Activated CD4-positive, alpha-beta T cell treated with anti-CD3 and anti-CD28 coated beads, Interleukin-2, amount 50 U/mL, for 48 hours (primary cell): ENCODE measurements at places on chromosomes 12 and 14.

GRCh38 chr12:101772012-101772775 lies 32.9 kb upstream of the SYCP3 start:
- DNase-seq: no peak

DNA sequence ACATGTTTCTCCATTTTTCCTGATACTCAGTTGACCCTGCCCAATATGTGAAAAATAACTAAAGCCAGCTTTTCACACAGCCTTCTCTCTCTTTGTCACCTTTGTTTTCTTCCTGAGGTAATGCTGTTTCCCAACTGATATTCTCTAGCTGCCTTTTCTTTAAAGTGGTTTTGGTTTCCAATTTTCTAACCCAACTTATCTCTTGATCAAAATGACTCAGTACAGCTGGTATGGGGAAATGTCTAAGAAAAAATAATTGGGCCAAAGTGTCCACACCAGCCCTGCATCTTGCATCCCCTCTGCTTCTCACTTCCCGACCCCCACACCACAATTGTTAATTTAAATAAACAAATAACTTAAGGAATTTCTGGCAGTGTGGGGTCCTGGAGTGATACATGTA lies 193.8 kb downstream of the SYT1 start:
- DNase-seq: no peak

GRCh38 chr14:92964124-92965109 lies 41.5 kb downstream of the CHGA start:
- no peak for DNase-seq

DNA sequence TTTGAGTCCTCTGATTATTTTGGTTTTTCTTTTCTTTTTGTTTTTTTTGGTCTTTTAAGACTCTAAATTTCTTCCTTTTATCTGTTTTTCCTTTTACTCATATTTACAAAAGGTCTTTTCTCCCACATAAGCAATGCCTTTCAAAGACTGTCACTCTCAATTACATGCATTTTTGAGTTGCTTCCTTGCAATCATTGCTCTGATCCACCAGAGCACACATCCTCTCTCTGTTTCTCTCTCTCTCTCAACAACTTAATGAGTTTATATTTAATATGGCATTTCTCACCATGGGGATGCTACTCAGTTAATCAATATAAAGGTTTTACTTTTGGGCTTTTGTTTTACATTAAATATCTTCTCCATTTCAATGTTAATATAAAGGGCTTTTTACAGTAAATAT lies 62.7 kb upstream of the OR10AD1 start:
- DNase-seq: no peak

GRCh38 chr14:98959958-98960616 lies 311.9 kb downstream of the BCL11B start:
- no peak for DNase-seq

- no peak for DNase-seq
Measured at GRCh38 chr14:96616161-96616721, 114.1 kb downstream of the PAPOLA start.

DNA sequence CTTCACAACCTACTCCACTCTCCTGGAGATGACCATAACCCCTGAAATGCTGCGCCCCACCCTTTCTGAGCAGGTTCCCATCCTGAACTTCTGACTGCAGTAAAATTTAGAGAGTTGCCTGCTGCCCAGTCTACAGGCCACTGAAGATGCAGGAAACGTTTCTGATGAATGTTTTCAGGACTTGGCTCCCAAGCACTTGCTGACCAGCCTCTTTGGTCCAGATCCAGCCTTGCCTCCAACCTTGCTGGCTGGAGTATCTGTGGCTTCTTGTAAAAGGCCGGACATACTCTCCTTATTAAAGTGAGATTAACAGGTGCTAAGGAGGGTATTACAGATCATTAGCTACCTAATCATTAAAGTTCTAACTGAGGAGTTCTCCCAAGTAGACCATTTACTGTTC lies 70.3 kb upstream of the STXBP6 start:
- no peak for DNase-seq

DNA sequence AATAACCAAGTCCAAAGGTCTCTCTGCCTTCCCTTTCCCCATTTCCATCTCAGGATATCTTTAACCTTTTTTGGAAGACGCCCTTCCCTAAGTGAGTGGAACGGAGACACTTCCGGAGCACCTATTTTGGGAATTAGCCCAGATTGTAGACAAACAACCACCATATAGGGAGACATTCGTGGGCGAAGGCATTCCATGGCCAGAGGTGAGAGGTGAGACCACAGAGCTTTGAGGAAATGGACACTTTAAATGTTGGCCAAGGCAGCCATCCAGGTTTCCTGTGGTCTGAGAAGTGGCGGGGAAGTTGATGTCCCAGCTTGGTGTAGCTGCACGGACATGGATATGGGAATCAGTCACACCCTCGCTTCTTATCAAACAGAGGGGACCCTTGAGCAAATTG lies 69.4 kb upstream of the BDKRB2 start:
- DNase-seq: no peak

- no peak for DNase-seq
Measured at GRCh38 chr14:30849983-30850382, 24.4 kb upstream of the COCH start.

DNA sequence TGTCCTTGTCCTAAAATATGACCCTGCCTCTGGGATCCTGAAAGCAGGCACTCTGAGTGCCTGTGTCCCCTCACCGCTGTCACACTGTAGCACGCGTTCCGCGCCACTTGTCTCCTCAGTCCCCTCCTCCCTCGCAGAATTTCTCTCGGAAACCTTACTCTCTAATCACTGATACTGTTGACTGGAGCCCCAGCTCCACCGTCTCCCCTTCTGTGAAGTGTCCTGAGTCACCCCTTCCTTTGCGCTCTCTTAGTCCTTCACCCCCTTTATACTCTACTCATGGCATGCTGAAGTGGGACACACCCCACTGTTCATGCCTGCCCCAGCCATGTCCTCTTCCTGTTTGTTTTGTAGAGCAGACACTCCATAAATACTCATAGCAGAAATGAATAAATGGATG lies 104.7 kb downstream of the ZNF664 start:
- no peak for DNase-seq

- DNase-seq: no peak
Measured at GRCh38 chr14:102629011-102629444, 36.6 kb downstream of the RCOR1 start.

GRCh38 chr14:22036541-22037239 lies 363.1 kb upstream of the OR4E1 start:
- no peak for DNase-seq

DNA sequence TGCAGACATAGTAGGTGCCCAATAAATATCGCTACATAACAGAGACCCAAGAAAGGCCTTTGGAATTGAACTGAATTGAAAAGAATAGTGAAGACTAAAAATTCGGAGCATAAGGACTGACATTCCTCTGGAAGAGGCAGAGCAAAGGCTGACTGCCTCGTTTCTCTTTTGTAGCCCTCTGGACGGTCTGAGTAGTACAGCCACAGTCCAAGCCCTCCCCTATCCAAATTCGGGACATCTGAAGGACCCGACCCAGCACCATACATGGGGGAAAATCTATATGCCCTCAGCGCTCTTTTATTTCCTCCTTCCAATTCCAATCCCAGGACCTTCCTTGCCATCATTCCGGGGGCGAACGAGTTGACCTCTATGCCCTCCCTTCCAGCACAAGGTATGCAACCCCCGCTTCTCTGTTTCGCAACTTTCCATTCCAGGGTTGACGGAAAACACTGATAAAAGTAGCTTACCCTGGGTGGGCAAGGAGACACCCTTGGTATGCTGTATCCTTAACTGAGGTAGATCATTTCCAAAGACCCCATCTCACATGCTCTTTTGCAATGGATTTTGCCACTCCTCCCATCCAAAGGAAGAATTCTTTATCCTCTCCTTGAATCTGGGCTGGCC lies 127.4 kb upstream of the MAP1LC3B2 start:
- DNase-seq: no peak

GRCh38 chr12:47979166-47979565 lies 15.8 kb downstream of the TMEM106C start:
- DNase-seq: no peak

- DNase-seq: no peak
Measured at GRCh38 chr14:95336192-95336760, 16.6 kb upstream of the CLMN start.

- DNase-seq: no peak
Measured at GRCh38 chr12:31020385-31021166, 53.1 kb upstream of the DDX11 start.

GRCh38 chr14:91516663-91517388 lies 6.7 kb upstream of the PPP4R3A start:
- no peak for DNase-seq

DNA sequence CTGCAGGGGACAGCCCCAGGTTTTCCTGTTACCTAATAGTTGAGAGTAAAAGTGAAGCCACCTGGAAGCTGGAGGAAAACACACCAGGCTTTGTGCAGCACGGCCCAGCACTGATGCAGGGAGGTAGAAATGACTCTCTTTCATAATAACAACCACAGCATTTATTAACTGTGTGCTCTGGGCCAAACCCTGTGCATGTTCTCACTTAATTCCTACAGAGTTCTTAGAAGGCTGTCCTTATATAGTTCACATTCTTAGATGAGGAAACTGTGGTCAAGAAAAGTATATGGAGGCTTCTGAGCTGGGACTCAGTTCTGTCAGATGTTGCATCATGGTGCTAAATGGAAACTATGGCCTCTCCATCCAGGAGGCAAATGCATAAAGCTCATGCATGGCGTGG lies 100.0 kb downstream of the PAPOLA start:
- no peak for DNase-seq

DNA sequence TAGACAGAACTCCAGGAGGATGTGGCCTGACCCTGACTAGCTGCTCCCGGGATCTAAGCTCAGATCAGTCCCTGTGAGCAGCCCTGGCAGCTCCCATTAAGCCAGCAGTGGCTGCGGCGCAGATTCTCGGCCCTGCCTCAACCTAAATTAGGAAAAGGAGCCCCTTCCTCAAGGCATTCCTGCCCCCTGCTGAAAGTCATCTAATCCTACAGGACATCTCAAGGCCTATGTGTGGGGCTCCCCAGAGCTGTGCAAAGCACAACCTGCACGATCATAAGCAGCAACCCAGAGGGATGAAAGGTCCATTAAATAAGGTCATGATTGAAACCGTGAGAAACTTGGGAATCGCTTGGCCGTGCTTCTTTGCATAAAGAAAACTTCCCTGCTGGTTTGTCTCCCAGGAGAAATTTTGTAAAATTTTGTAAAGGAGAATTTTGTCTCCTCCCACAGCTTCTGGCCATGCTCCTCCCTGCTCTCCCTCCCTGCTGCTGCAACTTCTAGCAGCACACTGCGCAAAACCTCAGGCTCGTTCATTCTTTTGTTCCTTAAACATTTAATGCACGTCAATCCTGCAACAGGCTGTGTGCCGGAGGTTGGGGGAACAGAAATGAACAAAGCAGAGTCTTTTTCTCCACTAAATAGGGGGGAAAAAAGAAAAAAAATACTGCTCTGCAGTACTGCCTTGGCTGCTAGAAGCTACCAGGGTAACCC lies 96.6 kb upstream of the SLC35F4 start:
- DNase-seq: no peak

DNA sequence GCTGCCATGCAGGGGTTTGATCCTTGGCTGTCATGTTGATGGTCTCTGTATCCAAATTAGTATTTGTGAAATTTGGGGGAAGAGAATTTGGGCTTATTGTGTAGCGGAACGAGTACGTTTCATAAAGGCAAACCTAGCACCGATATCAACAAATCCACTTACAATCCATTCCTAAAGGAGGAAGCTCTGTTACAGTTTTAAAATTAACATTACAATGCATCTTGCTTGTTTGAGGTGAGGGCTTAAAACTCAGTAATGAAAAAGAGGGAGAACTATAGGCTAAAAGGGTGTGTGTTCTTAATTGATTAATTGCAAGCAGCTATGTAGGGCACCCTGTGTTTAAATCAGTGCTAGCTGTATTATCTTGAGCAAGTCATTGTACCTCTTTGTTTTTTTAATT lies 13.7 kb downstream of the RASSF3 start:
- DNase-seq: no peak

- no peak for DNase-seq
Measured at GRCh38 chr14:41986700-41987099, 380.0 kb downstream of the LRFN5 start.

DNA sequence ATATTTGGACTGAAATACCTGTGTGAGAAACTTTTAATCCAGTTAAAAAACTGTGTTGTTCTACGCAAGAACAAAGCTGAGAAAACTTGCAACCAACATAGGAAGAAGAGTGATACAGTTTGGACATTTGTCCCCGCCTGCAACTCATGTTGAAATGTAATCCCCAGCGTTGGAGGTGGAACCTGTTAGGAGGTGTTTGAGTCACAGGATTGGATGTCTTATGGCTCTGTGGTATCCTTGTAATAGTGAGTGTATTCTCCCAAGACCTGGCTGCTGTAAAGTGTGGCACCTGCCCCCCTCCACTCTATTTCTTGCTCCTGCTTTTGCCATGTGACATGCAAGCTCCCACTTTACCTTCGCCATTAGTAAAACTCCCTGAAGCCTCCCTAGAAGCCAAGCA lies 28.6 kb upstream of the ADAM20 start:
- no peak for DNase-seq

- no peak for DNase-seq
Measured at GRCh38 chr12:82644896-82645295, 41.8 kb upstream of the TMTC2 start.

GRCh38 chr14:60014402-60014801 lies 77.3 kb upstream of the PCNX4 start:
- DNase-seq: no peak

DNA sequence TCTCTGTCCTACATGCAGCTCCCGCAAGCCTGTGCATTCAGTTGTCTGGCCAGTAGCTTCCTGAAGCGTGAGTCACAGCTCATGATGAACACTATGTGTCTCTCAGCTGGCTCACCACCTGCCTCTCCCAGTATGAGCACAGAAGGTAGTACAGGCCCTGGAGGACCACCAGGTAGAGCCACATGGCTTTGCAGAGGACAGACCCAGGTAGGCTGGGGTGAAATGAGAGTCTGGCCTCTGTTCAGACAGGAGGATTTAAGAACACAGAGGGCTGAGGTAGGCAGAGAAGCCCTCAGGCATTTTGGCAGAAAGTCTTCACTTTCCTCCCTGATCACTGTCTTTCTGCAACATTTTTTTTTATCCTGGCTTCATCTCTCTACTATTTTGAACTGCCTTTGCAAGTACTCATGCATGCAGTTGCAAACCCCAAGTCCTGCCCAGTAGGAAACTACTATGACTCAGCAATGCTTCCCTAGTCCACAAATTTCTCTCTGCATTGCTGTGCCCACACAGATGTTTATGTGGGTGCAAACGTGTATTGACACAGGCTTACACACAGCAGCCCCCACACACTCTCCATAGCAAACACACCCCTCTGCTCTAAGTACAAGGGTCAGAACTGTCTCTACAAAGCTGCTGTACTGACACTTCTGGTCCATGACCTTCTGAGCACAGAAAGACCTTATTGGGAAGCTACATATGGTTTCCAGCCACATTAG lies 7.2 kb upstream of the SDR9C7 start:
- DNase-seq: no peak

DNA sequence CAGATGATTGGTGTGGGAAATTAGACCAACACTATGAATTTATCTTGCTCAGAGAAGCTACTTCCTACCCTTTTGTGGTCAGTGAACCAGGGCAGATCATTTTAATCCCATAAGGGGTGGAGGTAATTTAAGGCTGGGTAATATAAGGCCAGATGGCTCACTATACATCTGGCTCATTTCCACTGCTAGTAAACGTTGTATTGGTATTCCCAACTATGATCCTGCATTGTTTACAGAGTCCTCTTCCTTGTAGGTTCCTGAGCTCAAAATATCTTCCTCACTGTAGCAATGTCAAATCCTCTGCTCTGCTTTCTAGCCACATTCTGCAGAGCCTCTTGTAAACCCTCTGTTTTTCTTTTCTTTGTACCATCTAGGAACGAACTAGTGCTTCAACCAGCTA lies 93.0 kb upstream of the MGAT4C start:
- DNase-seq: no peak
